D721Med (cell line): ENCODE measurements at places on chromosomes 7 and 10.

DNA sequence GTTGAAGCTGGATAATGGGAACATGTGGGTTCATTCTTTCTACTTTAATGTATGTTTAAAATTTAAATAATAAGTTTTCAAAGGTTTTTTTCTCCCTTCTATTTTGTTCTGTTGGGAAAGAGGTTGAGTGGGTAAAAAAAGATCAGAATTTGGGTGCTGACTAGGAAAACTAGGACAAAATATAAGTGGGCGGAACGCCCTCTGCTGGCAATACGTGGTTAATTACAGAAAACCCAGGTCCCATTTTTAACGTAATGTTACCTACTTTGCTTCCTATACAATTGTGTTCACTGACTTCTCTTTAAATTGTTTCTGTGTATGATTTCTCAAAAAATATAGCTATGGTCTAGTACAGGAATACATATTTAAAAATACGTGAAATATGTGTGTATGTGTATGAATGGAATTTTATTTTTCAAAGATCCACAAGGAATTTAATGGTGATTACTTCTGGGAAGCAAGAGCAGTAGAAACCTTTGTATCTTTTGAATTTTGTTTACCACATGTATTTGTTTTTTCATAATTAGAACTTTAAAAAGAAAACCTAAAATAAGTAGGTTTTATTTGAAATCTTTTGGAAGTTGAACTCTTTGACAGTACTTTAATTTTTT is 8.7 kb downstream of the ECD start:
- DNase-seq = no peak

DNA sequence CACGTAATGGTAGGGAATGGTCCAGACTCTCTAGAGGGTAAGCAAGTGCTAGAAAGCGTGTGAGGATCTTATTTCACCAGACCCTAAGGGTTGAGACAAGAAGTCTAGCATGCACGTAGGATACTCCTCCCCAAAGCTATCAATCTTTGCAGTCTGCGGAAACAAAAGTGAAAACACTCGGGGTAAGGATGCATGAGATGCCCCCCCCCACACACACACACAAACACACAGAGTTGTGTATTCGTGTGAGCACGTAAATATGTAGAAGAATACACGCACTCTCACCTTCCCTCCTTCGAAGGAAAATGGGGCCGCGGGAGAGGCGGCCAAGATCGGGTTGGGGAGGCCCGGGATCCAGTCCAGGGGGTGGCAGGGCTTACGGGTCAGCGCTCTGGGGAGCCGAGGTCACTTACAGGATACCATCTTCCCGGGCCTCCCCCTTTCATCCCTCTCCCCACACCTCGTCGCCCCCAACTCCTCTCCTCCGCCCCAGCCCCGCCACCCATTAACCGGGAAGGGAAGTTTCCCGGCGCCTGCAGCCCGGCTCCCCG is 455 bp downstream of the CUL2 start:
- no peak for DNase-seq

DNA sequence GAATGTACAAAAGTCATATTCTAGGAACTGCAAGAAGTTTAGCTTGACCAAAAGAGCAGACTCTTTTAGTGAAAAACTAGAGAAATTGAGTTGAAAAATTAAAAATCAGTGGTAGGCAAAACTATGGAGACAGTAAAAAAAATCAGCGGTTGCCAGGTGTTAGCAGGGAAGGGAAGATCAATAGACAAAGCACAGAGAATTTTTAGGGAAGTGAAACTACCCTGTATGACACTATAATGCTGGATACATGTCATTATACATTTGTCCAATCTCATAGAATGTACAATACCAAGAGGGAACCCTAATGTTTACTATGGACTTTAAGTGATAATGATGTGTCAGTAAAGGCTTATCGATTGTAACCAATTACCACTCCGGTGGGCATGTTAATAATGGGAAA is 761.9 kb downstream of the MAGI2 start:
- DNase-seq = no peak

DNA sequence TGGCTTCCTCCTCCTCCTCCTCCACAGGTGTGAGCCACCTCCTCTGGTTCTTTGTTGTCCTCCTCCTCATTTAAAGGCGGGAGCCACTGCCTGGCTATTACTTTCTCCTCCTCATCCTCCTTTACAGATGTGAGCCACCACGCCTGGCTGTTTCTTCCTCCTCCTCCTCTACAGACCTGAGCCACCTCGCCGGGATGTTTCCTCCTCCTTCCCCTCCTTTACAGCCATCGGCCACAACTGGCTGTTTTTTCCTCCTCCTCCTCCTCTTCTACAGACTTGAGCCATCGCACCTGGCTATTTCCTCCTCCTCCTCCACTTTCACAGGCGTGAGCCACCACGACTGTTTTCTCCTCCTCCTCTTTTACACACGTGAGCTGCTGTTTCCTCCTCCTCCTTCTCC is 49.0 kb upstream of the ZNF479 start:
- DNase-seq = no peak

- no peak for DNase-seq
Measured at GRCh38 chr10:24569330-24569796, 154.3 kb downstream of the ARHGAP21 start.

DNA sequence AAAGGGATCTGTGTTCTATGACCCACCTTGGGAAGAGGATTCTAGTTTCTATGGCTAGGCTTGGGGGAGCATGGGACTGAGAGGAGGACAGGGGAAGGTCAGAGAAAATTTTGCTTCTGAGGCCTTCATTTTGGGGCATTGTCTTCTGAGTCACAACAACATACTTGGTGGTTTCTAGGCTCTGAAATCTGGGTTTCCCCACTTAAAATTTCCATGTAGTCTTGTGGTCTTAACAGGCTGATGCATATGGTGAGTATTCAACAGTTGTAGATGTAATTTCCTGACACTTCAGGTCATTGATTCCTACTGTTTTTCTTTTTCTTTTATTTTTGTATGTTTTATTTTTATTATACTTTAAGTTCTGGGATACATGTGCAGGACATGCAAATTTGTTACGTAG is 88.5 kb downstream of the ANKRD7 start:
- DNase-seq = no peak

GRCh38 chr10:61153771-61154170 is 209.8 kb upstream of the RHOBTB1 start:
- DNase-seq = no peak

DNA sequence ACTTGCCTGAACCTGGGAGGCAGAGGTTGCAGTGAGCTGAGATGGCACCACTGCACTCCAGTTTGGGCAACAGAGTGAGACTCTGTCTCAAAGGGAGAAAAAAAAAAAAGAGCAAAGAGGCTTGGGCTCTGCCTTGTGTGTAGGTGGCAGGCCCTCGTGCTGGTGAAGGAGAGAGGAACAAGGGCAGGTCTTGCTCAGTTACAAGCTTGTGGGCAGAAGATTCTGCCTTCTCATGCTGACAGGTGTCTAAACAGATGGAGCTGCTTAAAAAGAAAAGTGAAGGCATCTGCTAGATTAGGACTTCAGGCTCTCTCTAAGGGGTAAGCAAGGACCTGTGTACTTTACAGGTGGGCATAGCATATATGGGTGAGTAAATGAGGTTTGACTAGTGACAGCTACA is 65.5 kb upstream of the TRIM8 start:
- no peak for DNase-seq
